ENCODE measurements at places on chromosomes 3 and 15.

DNA sequence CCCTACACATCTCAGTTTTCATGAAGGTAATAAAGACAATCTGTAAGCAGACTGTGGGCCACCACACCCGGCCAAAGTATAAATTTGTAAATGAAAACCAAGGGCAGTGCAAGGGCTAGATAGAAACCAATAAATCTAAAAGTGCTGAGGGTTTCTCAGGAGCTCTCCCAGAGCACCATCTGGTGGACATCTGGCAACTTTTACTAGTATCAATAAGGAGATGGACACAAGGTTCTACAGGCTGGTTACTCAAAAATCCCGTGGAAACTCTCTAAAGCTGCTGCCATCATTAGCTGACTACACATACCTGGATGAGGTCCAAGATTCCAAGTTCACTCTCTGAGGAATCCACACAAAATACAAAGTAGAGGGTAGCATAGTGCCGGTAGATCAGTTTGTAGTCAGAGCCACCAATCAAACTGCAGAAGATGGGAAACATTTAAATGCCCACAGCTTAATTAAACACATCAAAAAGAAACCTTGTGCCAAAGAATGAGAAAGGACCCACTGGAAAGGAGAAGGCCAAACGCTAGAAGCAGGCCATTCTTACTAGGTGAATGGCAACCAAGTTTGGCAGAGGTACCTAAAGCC lies 5.5 kb downstream of the AP3S2 start:
- no peak for DNase-seq

DNA sequence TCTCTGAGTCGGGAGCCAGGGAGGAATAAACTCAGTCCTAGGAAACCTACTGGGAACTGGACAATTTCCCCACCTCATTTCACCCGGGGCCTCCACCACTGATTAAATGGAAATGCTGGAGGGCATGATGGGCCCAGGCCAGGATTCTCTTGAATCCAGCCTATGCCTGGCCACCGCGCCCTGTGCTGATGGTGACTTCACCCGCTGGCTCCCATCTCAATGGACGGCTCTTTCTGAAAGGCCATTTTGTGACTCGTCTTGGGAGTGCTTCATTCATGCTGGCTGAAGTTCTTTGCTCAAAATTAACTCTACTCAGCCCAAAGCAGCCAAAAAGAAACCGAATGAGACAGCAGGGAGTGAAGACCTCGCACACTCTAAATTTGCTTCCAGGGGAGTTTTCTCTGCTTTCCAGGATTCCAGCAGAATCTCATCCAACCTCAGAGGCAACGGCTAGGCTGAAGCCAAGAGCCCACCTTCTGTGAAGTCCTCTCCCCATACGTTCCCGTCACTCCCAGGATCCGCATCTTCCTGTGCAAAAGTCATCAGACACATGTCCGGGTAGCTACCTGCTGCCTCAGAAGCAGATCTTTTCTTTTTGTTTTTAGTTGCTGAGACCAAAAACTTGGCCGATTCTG lies 266.0 kb upstream of the ICE2 start:
- no peak for DNase-seq

DNA sequence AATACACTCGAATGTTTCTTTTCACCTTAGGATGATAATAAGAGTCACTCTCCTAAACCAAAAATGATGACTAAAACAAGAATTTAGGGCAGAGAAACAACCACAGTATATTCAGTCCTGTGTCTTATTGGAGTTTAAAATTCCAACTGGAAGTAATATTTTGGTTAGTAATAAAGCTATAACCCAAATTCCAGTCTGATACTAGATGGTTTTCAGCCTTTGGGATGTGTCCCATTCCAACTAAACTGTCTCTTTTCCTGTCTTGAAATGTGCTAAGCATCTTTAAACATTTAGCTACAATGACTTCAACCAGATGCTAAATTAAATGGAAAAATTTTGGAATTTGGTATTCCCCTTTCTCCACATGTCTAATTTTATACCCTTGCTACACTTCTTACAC lies 510.0 kb downstream of the ROBO1 start:
- DNase-seq = no peak

GRCh38 chr15:42903388-42904324 lies 16.9 kb downstream of the TTBK2 start:
- no peak for DNase-seq

DNA sequence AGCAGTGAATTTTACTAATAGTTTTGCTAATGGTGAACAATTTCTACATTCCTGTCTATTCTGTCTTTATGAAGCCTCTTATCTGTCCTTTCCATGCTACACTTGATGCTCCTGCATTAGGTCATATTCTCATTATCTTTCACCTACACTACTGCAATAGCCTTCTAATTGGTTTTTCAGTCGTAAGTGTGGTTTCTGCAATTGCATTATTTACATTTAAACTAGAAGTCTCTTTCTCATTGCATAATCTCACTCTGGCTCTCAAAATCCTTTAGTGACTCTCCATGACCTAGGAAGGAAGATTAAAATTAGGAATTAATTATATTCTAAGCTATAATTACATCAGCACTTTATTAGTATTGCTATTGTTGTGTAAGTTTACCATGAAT lies 686.5 kb downstream of the IGSF11 start:
- DNase-seq = no peak

GRCh38 chr3:124163689-124164088 lies 171.8 kb upstream of the ROPN1 start:
- DNase-seq = no peak

DNA sequence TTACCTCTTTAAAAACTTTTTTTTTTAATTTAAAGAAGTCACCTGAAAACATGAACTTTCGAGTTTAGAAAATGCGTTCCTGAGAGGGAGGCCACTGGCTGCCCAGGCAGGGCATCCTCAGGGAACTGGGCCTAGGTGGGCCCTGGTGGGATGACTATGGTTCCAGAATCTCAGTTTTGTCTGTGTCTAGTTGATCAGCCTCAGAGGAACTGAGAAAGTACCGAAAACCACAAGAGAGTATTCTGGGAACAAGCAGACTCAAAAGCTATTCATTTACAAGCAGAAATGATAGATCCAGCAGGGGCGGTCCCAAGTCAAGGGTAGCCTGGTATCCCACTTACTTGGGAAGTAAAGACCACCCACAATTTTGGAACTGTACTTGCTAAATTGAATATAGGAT lies 10.5 kb downstream of the WWTR1 start:
- DNase-seq = no peak

DNA sequence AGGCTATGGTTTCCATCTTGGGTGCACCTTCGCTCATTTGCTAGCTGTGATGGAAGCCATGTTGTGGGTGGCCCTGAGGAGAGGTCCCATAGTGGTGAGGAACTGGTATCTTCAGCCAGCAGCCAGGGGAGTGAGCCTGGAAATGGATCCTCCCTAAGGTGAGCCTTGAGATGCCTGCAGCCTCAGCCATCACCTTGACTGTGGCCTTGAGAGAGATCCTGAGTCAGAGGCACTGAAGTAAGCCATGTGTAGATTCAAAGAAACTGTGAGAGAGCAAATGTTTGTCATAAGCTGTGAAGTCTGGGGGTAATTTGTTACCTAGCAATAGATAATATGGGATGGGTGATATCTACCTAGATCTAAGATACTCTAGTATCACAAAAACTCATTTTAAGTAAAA lies 105.3 kb downstream of the SNRK start:
- no peak for DNase-seq

GRCh38 chr3:175608911-175609310 lies 749.8 kb downstream of the NAALADL2 start:
- DNase-seq = no peak

- DNase-seq = no peak
Measured at GRCh38 chr15:90921887-90922286, 10.5 kb downstream of the HDDC3 start.

- no peak for DNase-seq
Measured at GRCh38 chr3:102593812-102594602, 159.2 kb downstream of the ZPLD1 start.

GRCh38 chr3:156469456-156469855 lies 85.5 kb downstream of the SSR3 start:
- DNase-seq = no peak

- no peak for DNase-seq
Measured at GRCh38 chr15:81168644-81169043, 28.0 kb upstream of the IL16 start.

DNA sequence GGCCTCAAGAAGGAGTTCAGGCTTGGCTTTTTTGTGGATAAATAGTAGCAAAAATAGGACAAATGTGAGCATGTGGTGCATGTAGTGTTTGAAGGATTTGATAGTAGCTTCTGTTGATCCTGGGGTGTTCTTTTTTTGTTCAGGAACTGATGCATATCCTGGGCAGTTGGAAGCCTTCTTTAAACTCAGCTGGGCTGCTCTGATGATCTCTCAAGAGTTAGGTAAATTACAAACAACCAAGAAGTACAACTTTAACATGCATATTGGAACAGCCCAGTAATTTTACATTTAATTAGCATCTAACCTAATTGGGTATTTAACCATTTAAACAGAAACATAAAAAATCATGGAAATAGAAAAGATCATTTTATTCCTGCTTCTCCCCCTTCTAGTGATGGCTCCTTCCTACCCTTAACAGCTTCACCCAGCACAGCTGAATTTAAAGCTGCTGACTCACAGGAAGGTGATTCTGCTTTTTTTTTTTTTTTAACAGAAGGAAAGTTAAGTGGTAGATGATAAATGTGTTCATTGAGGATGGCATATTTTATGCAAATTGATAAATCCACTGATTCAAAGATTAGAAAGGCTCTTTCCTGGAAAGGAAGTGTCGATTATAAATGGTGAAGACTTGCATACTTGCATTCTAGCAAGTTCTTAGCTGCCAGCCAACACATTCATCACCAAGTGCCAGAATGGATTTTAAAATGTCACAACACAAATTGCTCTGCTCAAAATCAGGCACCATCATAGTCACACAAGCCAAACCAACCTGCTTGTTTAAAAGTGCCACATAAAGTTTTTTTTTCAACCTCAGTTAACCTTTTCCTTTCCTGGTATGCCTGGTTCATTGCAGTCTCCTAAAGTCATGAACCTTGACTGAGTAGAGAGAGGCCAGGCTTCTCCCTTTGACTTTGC lies 20.0 kb downstream of the SLC35G2 start:
- DNase-seq = no peak

DNA sequence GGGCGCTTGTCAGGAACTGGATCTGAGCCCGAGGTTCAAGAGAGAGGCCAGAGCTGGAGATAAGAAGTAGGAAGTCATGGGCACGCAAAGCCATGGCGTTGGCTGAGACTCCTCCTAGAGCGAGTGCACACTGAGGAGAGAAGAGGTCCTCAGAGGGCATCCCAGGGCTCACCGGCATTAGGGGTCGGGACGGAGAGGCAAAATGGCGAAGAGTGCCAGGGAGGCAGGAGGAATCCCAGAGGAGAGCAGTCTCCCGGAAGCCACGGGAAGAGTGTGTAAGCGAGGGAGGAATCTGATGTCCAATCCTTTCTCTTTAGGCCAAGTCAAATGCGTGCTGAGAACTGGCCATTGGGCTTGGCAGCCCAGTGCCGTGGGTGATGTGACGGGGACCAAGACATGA lies 24.0 kb downstream of the EFCC1 start:
- no peak for DNase-seq

- no peak for DNase-seq
Measured at GRCh38 chr15:98178861-98179260, 218.4 kb downstream of the ARRDC4 start.

DNA sequence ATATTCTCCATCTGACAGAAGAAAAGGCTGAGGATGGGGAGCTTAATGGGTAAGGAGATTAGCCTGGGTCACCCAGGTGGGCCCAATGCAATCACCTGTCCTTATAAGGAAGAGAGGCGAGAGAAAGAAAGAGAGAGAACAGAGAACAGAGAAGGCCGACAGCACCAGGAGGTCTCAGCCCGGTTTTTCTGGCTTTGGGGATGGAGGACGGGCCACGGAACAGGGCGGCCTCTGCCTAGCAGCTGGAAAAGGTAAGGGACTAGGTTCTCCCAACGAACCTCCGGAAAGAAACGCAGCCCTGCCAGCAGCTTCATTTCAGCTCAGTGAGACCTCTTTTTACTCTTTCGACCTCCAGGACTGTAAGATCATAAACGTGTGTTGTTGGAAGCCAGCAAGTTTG lies 196.0 kb upstream of the LYSMD4 start:
- no peak for DNase-seq

- no peak for DNase-seq
Measured at GRCh38 chr3:13484851-13485590, 4.9 kb downstream of the HDAC11 start.

- DNase-seq = no peak
Measured at GRCh38 chr3:53346922-53347260, 452 bp downstream of the DCP1A start.

DNA sequence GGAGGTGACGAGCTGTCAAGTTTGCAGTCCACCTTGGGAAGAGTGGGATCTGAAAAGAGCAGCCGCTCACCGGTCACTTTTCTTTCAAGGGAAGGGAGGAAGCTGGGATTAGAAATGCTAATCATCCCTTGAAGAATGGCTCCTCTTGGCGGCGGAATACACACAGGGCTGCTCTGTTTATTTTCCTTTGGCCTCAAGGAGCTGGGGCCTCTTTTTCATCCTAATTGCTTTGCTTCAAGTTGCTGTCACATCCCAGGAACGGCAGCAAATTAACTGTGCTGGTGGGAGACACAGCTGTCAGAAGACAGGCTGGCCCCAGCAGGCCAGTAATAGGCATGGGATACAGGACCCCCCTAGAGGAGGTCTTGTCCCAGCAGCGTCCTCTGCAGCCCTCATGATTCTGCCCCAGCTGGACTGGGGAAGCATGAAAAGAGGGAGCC lies 6.7 kb downstream of the KBTBD13 start:
- DNase-seq = no peak

DNA sequence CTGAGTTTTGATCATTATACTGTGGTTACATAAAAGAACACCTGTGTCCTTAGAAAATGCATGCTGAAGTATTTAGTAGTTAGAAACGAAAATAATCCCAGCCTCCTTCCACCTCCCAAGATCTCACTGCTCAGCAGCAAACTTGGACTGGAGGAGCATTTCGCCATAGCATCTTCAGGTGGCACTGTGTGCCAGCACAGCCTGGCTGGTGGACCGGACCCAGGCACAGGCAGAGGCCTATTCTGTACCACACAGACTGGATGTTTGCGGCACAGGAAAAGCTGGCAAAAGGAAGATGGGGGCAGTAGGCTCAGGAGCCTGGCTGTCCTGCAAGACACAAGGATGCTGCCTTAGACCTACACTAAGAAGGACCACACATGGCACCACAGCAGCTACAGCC lies 10.2 kb downstream of the STIMATE start:
- DNase-seq = no peak

DNA sequence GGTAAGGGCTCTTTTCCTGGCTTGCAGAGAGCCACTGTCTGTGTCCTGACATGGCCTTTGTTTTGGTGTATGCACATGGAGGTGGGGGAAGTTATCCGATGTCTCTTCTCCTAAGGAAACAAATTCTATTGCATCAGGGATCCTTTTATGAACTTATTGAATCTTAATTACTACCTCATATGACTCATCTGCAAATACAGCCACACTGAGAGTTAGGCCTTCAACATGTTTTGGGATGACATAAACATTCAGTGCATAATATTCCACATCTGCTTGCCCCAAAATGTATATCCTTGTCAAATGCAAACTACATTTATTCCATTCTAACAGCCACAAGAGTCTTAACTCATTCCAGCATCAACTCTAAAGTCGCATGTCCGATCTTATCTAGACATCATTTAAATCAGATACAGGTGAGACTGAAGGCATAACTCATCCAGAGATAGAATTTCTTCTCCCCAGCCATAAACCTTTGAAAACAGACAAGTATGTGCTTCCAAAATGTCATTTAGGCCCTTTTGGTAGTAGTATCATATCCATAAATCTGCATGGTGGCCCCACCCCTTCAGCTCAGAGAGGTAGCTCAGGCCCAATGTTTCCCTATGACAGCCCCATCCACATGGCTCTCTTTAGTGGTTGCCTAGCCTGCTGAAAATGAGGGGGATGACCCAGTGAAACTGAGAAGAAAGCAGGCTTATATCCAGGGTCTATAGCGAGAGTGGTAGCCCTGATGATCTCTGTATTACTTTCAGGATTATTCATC lies 289.5 kb upstream of the ALCAM start:
- no peak for DNase-seq
